Kidney capillary endothelial cell (primary cell): ENCODE measurements at places on chromosomes 13 and 19.
A peak's percentile ranks its signal among the peaks of the same experiment; 100 is the strongest.

DNA sequence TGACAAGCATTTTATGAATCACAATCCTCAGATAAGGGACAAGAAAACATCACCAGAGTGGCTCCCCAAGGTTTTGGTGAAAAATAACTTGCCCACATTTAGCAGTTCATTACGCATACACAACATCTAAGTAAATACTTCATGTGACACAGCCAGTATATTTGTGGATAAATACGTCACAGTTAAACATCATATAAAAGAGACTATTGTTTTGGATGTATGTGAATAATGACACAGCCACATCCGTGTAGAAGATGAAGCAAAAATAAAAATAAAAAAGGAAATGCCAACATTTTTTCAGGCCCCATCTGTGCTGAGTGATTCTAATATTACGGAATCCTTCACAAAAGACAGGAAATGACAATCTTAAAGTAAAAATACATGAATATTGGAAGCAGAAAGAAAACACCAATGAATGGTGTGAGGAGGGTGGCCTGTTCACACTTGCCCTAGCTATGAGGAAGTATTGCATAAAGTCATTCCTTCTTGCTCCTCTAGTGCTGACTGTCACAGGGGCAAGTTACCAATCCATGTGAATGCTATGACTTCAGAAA lies 457.1 kb downstream of the KLF12 start:
- DNase-seq: peak; percentile 97

DNA sequence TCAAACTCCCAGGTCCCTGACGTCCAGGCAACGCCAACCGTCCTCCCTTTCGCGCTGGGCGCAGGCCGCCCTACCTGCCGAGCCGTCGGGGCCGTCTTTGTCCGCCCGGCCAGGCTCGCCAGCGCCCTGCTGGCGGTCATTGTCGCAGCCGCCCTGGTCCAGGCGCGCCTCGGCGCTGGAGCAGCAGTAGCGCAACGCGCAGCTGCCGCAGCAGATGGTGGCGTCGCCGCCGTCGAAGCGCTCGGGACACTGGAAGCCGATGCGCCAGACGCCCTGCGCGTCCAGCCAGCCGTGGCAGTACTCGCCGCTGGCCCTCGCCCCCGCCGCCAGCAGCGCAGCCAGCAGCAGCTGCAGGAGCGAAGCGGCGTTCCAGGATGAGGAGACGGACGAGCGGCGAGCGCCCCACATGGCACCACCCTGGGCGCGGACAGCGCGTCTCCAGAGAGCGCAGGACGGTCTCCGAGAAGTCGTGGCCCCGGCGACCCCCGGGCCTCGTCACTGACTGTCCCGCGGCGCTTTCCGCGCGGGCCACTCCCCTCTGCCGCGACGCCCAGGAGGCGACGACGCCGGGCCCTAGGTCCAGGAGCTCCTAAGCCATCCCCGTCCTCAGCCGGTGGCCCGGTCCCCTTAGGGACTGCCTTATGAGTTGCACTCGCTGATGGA lies 1.1 kb downstream of the SHISA2 start:
- peak; percentile 30 for DNase-seq

GRCh38 chr13:32660227-32660626 lies 74.0 kb downstream of the PDS5B start:
- DNase-seq: no peak

DNA sequence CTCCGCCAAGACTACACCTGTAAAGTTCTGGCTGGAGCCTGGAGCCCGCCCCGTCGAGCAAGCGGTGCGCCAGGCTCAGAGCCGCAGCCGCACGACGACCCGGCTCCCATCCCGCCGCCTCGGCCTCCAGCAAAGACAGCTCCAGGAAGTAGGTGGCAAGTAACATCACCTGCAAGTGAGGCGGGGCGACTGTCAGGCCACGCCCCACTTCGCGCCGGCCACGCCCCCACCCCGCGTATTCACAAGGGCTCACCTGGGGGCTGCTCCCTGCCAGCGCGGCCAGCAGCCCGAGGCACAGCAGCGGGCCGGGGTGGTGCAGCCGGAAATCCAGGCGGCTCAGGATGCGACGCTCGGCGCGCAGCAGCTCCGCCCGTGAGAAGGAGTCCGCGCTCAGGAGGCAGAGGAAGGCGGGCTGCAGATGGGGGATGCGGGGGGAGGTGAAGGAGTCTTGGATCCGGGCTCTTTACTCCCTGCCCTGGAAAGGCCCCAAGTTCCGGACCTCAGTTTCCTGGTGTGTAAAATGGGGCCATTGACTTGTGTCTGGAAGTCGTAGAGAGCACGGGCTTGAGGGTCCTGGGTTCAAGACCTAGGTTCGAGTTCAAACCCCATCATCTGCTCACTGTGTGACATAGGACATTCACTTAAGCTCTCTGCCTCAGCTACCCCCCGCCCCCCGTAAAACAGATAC lies 3.2 kb downstream of the CCNP start:
- DNase-seq: no peak

GRCh38 chr13:59303433-59303832 lies 860.3 kb downstream of the DIAPH3 start:
- DNase-seq: no peak

DNA sequence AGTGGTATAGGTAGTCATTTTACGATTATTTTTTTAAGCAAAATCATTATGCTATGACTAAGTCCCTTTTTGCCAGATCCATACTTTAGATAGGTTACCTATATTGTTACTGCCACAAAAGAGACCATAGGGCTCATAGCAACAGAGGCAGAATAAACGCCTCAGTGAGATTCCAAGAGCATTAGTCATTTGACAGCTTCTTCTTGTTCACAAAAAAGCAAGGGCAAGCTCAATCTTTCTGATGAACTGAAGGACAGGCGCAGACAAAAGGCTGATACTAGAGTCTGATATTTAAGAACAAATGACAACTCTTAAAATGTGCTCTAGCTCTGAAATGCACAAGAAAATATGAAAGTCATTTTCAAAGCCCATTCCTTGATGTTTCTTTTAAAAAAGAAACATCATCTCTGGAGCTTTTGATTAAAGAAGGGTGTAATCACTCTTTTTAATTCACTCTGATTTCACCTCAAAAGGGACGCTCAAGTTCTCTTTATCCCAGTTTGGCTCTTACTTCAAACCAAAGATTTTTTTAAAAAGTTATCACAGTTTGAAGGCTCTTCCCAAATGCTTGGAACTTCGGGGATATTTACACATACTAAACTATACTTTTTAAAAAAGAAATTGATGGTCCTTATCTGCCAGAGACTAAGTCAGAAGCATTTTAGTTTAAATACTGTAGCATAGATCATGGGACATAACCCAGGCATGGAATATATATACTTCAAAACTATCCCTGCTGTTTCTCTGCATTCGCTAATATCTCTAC lies 187.2 kb downstream of the EFNB2 start:
- DNase-seq: peak; percentile 67

DNA sequence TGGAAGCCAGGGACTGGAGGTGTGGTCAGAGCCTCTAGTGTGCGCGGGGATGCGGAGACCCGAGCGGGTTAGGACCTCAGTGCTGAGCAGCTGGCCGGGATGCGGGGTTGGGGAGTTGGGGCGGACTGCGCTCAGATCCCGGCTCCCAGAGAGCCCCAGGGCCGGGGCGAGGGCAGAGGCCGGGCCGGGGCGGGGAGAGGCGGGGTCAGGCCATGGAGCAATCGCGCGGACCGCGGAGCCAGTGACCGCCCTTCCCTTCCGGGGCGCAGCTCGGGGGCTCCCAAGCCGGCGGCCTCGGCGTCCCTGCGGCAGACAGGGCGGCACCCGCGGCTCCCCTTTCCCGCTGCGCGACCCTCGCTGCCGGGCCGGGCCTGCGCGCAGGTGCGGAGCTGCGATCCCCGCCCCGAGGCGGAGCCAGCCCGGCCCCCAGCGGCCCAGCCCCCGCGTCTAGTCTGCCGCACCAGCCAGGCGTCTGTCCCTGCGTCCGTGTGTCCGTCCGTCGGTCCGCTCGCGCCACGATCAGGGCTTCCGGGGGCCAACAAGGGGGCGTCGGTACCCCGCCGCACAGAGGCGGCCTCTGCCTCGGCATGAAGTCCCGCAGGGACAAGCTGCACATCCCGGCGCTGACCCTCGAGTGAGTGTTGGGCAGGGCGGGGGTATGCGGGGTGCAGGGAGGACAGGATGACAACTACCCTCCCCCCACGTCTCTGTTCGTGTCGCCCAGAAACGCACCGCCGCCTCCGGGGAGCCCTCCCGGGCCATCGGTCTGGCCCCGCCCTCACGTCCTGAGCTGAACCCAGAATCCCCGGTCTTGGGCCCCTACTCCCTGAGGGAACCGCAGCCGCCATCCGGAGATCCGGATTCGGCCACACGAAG lies 12.4 kb downstream of the MAST3 start:
- no peak for DNase-seq

- DNase-seq: no peak
Measured at GRCh38 chr19:32917616-32917996, 48.0 kb upstream of the SLC7A9 start.

DNA sequence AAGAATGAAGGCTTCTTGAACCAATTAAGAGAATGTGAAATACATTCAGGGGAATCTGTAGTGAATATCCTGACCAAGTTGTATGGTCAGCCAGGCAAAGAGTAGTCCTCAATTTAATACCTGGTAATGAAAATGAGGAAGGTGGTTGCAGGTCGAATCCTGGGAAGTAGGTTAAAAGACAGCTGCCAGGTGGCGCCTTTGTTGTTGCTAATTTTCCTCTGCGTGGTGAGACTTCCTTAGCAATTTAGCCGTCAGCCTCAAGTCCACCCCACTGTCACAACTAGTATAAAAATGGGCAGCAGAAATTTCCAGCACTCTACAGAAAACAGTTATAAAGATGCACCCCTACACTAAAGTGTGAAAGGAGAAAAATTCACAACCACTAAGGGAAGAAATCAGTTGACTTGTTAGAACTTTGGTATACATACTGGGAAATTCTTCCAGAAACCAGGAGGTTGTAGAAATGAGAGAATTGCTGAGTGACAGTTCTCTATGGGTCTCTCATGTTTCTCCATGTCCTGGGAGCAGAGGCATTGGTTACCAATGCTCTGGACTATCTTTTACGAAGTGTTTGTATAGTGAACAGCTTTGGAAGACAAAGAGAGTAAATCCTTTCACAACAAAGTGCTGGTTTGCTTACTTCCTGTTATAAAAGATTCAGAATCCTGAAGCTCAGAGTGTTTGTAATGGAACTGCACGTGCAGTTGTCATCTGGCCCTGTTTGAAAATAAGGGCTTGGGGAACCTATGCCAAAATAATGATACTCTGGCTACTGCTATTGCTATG lies 235.9 kb downstream of the NHLRC3 start:
- no peak for DNase-seq

DNA sequence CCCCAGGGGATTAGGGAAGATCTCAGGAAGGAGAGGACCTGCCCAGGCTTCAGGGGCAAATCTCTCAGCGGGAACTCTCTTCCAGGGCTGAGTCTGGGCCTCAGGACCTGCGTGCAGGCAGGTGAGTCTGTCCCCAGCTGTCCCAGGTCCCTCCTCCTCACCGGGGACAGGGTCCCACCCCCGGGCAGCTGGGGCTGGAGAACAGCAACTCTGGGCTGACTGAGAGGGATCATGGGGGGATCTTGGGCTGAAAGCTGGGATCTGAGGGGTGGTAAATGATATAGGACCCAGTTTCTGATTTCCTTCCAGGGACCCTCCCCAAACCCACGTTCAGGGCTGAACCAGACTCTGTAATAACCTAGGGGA lies 14.3 kb downstream of the LILRA1 start:
- no peak for DNase-seq

DNA sequence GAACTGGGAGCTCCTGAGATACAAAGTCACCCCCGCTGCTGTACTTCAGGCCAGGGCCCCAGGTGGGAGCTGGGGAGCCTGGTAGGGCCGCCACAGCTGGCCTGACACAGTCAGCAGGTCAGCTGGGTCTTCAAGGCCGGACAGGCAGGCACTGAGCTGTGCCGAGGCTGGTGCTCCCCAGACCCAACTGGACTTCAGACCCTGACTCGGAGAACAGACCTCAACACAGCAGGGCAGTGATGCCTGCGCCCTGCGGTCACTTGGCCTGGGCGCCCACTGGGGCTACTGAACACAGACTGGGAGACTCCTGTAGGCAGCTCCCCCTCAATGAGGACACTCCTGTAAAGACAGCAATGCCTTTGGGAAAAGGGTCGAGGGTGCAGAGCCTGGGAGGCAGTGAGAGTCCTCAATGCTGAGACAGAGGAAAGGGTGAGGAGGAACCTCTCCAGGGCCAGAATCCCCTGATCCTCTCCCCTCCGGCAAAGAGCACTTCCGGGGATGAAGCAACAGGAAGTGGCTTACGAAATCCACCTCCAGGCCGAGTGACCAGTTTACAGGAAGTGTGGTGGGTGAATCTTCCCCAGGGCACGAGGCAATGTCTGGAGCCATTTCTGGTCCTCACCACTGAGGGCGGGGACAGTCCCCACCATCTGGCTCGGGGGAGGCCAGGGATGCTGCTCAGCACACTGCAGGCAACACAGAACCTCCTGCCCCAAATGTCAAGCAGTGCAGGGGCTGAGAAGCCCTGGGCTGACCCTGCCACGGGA lies 40.8 kb upstream of the ISYNA1 start:
- peak; percentile 69 for DNase-seq

GRCh38 chr19:10819124-10820060 lies 16.6 kb downstream of the TMED1 start:
- DNase-seq: no peak

DNA sequence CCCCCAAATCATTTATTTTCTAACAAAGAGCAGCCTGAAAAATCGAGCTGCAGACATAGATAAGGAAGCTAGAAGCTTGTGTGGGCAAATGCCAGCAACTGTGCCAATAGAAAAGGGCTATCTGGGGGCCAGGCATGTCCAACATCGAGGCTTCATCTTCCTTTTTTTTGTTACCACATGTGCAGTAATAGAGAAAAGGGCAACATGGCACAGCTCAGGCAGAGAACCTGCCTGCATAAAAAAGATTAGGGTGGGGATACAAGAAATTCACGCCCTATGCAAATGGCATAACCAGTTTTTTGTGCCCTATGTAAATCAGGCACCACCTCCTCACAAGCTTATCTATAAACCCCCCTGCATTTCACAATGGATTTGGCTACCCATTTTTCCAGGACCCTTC lies 60.4 kb upstream of the ABCC4 start:
- DNase-seq: no peak

- no peak for DNase-seq
Measured at GRCh38 chr13:114015111-114015968, 41.5 kb upstream of the C13orf46 start.

GRCh38 chr13:47168066-47168465 lies 271.2 kb upstream of the HTR2A start:
- DNase-seq: no peak

DNA sequence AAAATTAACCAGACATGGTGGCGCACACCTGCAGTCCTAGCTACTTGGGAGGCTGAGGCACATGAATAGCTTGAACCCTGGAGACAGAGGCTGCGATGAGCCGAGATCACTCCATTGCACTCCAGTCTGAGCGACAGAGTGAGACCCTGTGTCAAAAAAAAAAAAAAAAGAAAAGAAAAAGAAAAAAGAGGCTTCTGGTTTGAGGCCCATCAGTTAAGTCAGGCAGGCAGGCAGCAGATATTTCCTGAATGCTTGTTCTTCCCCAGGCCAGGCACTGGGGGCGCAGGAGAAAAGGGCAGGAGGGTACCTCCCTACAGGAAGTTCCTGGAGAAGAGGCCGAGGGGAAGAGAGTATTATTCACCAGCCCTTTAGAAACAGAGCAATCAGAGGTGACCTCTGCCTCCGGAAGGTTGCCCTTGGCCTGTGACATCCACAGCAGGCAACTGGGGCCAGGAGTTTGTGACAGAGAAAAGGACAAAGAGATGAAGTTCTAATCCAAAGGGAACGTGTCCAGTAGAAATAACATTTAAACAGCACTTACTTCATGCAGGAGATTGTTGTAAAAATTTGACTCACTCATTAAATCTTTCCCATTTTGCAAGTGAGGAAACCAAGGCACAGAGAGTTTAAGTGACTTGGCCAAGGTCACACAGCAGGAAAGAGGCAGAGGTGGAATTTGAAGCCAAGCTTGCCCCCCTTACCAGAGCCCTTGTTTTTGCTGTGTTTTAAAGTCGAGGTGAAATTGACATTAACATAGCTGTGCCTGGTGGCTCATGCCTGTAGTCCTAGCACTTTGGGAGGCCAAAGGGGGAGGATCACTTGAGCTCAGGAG lies 4.3 kb upstream of the RLN3 start:
- DNase-seq: peak; percentile 71
